PC-9 (cell line): ENCODE measurements at places on chromosomes 13 and 19.
A peak's percentile ranks its signal among the peaks of the same experiment; 100 is the strongest.

- DNase-seq, result peak; percentile 10
Measured at GRCh38 chr13:23440821-23441618, 7.5 kb upstream of the SACS start.

DNA sequence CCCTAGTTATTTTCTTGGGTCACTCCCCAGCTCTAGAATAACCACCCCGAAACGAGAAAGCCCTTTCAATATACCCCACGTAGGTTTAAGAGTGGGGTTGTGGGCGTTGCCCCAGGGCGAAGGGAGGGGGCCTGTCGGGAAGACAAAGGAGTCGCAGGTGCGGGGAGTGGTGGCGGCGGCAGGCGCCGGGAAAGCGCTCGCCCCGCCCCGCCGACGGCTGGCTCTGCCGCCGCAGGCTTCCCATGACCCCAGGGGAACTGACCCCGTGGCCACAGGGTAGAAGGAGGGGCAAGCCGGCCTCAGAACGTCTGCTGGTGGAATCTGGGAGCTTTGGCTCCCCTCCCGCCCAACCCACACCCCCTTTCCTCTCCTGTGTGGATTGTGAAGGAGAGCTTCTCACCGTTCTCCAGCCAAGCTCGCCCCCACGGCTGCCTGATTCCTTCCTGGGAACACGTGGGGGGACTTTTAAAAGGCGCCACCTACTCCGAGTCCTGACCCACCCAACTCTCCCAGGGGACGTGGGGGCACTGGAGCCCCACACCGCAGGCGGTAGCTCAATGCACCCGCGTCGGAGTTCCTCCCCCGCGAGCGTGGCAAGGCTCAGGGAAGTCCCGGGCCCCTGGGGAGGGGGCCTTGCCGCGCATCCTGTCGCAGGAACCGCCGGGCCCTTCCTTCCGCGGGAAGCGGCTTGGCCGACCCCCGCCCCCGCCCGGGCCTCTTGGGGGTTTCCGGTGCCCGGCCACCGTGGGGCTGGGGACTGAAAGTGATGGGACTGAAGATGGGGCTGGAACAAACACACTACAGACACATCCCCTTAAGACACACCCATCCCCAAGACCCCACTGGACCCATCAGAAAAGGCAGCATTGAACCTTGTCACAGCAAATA lies 5.5 kb downstream of the IER2 start:
- DNase-seq, result peak; percentile 93

GRCh38 chr13:71118779-71119364 lies 748.1 kb downstream of the DACH1 start:
- DNase-seq, result no peak

- DNase-seq, result no peak
Measured at GRCh38 chr13:78680115-78680561, 21.2 kb upstream of the OBI1 start.

DNA sequence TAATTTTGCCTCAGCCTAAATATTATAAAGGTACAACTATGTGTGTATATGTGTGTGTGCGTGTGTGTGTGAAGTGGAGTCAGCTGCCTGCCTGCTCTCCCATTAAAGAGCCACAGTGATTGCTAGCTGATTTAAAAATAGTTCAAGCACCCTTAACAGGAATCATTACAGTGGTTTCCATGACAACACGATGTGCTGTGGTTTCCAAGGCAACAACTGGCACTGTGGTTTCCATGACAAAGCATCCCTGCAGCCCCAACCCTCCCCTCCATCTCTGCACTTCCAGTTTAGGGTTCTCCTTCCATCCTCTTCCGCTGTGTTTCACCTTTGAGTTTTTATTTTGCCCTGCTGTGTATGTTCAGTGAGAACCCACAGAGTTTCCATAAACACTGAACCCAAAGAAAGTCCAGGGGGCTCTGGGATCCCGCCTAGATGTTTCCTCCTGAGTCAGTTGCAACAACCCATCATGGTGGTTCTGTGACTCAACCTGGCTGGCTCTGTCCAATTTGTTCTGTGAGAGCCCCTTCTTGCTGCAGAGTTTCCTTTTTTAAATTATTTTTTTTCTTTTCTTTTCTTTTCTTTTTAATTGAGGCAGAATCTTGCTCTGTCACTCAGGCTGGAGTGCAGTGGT lies 7.1 kb upstream of the PNMA8A start:
- DNase-seq, result no peak

GRCh38 chr19:11964858-11965645 lies at the start of gene ZNF763:
Gene ZNF763 (plus strand): TSS chr19:11965040. CDS start chr19:11965209, 169 bp downstream.
- peak; percentile 79 for DNase-seq

- DNase-seq, result peak; percentile 49
Measured at GRCh38 chr19:50705422-50706019, 14.1 kb downstream of the SHANK1 start.

- peak; percentile 34 for DNase-seq
Measured at GRCh38 chr19:2477732-2478191, 1.8 kb downstream of the GADD45B start.

GRCh38 chr19:7860714-7861618 lies 13.2 kb downstream of the PRR36 start:
- no peak for DNase-seq

- DNase-seq, result no peak
Measured at GRCh38 chr19:33647146-33647545, 25.4 kb downstream of the CHST8 start.
